ENCODE measurements at places on chromosomes 12 and 14.

- DNase-seq = no peak
Measured at GRCh38 chr12:121765573-121765972, 27.9 kb downstream of the RHOF start.

DNA sequence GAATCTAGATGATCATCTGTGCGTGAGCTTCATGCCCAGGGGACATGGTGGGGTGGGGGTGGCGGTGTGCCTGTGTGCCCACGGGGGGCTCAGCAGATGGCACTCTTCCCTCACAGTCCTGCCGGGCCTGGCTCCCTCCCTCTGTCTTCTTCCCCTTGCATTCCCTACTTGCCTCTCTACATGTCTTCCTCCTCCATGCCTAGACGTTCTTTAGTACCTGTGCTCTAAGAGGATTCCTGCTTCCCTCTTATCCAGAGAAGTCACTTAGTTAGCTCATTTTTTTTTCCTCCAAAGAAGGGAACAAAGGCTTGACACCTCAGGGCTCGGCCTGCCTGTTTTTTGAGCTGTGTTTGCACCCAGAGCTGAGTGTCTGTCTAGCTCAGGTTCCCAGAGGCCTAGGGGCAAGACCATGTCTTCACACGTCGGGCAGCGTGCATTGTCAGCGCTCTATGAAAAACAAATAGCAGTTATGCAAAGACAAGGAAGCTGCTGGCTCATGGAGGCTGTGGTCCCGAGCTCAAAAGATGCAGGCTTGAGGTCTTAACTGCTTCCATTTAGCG lies 48.8 kb downstream of the NINJ2 start:
- no peak for DNase-seq

DNA sequence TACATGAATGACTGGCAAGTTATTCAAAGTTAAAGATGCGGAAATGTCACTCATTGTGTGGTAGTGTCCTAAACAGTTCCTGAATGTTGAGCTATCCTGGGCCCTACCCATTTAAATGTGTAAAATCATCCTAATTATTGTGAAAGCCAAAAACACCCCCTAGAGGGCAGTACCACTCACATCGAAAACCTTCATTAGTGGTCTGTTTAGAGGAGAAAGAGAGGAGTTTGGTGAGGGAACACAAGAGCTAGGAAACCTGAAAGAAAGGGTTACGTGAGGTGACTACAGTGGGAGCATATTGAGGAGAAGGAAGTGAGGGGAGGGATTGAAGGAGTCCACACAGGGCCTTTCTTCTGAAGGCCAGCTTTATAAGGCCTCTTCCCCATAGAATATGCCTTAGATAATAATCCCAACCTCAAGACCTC lies 2.5 kb upstream of the TEP1 start:
- DNase-seq = no peak

DNA sequence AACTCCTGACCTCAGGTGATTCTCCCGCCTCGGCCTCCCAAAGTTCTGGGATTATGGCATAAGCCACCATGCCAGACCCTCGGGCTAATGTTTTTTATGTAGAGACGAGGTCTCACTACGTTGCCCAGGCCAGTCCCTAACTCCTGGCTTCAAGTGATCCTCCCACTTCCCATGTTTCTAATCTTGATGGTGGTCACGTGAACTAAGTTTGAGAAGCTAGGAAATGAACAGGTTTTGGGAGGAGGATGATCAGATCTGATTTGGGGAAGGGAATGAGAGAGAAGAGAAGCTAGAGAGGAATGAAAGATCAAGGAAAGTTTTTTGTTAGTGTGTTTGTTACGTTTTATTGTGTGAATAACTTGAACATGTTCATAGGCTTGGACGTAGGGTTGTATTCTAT lies 17.2 kb upstream of the SINHCAF start:
- DNase-seq = no peak

DNA sequence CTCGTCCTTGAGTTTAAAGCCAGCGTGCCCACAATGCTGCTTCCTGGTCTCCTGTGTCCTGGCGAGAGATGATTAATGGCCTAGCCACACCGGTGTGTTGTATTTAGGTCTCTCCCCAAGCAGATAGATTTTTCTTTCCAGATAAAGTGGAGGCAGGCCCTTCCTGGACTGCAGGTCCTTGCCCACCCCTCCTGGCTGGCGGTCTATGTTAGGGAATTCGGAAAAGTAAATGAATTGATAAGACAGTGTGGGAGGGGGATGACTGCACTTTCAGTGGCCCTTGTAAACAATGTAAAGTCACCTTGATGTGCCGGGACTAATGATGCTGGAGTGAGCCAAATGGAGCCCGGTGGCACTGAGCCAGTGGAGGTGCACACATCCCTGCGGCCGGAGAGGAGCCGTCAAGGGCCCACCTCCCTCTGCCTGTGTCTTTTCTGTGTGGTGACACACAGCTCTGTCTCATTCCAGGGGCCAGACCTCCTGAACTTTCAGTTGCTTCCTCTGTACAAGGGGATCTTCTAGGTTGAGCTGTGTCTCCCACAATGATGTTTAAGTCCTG lies 70.6 kb upstream of the ESRRB start:
- DNase-seq = no peak

DNA sequence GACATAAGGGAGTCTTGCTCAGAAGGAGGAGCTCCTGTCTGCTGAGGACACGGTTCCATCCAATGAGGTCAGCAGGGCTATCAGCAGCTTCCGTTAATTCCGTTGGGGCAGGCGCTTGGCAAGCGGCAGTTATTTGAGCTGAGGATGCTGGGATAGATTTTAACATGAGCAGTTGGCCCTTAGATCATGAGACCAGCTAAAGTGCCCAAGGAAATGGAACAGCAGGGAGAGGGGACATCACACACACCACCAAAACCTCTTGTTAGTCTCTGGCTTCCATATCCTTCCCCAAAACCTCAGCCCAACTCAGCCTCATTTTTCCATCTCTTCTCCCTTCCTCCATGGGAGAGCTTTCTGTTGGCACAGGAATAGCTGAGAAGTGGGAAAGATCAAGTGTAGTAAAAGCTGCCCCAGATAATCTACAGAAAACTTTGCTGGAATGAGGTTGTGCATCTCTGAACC lies 138.7 kb upstream of the PZP start:
- DNase-seq = no peak

- DNase-seq = no peak
Measured at GRCh38 chr14:82935691-82936090, 1402.0 kb upstream of the SEL1L start.

GRCh38 chr14:75047506-75047905 lies 3.8 kb downstream of the MLH3 start:
- DNase-seq = no peak

GRCh38 chr14:60722357-60723115 lies 1.6 kb downstream of the SIX4 start:
- DNase-seq = peak; percentile 11

GRCh38 chr12:106033161-106033675 lies 105.5 kb downstream of the NUAK1 start:
- no peak for DNase-seq

Data from NCI-H1436 treated with DMSO at 0.1 percent for 48 hours (cell line).